ENCODE measurements at places on chromosomes 16 and 17.

- DNase-seq = no peak
Observed at GRCh38 chr16:2936436-2937011, 24.8 kb downstream of the FLYWCH1 start.

- no peak for DNase-seq
Observed at GRCh38 chr16:74522160-74522559, 84.8 kb downstream of the GLG1 start.

DNA sequence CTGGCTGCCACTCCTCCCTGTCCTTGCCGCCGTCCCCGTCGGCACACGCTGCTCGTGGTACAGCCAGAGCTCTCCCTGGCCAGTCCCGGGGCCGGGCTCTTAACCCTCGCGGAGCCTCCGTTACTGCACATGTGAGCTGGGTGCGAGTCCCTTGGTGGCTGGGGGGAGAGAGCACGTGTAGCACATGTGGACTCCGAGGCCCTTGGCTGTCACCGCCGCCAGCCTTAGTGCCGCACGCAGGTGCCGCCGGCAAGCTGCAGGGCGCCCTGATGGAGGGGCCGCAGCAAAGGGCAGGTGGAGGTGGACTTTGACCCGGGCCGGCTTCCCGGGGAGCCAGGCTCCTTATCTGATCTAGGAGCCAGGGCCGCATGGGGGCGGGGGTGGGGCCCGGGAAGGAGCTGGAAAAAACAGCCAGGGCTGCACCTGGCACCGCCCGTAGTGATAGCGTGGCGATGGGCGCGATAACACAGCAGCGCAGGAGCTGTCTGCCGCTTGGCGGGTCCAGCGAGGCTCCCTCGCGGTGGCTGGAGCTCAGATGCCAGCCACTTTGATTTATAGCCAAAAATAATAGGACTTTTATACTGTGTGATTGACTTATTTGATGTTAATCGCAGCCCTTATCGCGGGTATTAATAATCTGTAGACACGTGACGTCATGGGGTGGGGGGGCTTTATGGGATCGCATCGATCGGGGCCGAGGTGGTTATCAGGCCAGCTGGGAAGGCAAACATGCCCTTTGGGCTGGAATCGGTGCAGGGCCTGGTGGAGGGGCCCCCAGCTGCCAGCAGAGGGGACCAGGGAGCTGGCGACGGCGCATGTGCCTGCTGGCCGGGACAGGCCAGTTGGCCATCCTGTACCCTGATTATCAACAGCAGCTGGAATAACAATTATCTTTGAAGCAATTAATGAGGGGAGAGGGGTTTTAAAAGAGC lies 35.1 kb downstream of the ZFPM1 start:
- no peak for DNase-seq

DNA sequence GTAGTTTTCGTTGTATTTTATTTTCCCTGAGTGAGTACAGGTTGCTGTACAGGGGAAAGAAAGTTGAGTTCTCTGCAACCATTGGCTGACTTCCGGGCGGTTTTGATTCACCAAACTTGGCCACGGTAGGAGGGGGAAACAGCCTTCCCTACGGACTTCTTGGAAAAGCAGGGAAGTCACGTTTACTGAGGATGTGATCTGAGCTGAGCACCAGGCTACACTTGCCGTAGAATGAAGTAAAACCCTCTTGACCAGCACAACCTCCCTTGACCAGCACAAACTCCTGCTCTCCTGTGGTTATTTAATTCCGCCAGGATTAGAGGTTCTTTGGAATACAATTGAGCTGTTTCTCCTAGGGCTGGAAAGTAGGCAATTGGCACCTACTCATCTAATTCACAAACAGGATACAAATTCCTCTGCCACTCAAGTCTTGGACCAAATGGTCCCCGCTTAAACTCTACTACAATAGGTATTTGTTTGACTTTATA lies 242.0 kb upstream of the RBFOX1 start:
- DNase-seq = no peak

DNA sequence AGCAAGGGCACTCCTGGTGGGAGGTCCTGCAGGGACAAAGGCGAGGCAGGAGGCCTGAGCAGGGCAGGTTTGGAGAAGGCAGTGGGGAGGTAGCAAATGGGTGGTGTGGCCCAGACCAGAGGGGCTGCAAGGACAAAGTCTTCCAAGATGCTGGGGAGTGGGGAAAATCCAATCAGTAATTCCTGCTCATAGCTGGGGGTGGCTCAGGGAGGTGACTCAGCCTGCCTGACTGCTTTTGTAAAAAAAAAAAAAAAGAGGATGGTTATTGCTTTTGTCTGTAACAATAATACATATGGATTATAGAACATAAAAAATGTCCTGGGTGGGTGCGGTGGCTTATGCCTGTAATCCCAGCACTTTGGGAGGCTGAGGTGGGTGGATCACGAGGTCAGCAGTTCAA lies 5.2 kb downstream of the IL34 start:
- no peak for DNase-seq

DNA sequence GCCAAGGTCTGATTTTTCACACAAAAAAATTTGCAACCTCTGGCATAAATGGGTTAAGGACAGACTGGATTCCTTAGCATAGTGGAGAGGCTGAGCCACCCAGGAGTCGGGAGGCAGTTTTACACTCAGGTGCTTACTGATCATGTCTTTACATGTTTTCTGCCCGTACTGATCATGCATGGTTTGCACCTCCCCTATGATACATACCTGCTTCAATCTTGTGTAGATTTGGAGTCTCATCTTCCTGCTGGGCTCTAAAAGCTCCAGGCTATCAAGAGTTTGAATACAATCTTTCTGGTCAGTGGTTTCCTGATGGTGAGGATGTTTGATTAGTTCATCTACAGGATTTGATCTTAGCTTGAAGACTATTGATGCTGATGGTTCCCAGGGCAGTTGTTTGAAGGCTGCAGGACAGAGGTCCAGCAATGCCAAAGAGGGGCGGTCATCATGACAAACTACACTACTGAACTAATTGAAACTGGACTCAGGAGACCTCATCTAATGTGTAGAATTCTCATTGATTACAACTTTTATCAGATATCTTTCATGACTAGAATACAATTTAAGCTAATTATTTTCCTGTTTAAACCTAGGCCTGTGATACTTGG lies 6.9 kb downstream of the C1QBP start:
- no peak for DNase-seq

- DNase-seq = no peak
Observed at GRCh38 chr16:14003074-14003570, 68.0 kb upstream of the MRTFB start.

DNA sequence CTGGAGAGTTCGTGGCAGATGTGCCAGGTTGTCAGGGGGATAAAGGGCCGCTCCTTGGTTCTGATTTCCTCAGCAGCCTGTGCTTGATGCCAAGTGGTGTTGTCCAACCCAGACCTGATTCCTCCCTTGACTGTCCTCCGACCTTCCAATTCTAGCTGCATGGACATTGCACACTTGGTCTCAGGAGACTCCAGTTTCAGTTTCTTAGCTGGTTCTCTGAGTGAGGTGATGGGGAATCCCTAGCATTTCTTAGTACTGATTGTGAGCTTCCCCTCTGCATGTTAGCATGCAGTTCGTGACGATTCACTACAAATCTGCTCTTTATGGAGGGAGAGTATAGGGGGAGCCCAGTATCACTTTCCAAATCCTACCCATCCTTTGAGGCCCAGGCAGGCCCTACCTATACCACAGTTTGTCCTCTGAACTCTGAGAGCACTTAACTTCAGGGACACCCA lies 12.4 kb upstream of the CCR7 start:
- no peak for DNase-seq

GRCh38 chr17:3886776-3887175 lies 6.1 kb downstream of the CAMKK1 start:
- no peak for DNase-seq

DNA sequence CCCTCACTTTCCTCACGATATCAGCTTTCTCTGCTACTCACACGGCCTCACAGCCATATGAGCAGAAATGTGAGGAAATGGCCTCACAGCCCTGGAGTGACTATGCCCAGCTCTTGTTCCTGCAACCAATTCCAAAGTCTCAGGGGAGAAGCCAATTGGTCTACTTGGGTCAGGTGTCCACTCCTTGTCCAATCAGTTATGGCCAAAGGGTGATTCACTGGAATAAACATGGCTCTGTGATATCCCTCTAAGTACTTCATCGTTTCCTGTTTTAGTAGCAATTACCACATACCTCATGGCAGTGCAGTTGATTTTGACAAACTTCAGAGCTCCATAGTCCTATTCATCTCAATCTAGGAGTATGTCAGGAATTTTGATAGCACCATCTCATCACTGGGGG lies 195.4 kb downstream of the KATNIP start:
- no peak for DNase-seq

DNA sequence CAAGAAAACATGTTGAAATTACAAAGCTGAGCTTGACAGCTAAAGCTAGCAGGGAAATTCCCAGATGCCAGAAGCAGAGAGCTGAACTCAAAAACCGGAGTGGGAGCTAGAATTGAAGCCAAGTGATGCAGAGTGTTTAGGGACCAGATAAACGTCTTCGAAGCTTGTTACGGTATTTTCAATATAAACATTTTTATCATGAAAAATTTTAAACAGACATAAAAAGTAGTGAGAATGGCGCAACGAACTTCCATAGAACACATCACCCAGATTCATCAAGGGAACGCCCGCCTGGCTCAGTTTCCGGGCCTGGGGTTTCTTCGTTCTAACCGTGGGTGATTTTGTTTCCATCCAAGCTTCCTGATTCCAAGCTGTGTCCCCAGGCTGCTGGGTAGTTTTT lies 18.1 kb downstream of the SPNS2 start:
- DNase-seq = no peak

DNA sequence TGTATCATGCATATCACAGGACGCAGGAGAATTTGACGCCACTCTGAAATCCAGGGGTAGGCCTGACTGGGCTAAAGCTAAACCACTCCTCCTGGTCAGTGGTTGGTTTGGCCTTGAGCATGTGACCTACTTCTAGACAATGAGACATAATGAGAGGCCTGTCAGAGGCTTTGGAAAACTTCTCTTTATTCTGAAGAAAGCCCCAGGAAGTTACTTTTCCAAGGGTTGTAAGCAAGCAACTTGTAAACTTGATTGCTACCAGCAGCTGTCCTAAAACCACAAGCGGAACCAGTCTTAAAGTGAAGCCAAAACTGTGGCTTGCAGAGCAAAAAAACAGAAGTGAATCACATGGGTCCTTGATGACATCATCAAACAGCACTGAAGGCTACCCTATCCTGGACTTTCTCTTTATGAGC lies 138.2 kb upstream of the COX10 start:
- peak; percentile 73 for DNase-seq

GRCh38 chr16:61366006-61366405 lies 670.2 kb downstream of the CDH8 start:
- no peak for DNase-seq
